ENCODE measurements at places on chromosomes 13 and 19.
A peak's percentile ranks its signal among the peaks of the same experiment; 100 is the strongest.

DNA sequence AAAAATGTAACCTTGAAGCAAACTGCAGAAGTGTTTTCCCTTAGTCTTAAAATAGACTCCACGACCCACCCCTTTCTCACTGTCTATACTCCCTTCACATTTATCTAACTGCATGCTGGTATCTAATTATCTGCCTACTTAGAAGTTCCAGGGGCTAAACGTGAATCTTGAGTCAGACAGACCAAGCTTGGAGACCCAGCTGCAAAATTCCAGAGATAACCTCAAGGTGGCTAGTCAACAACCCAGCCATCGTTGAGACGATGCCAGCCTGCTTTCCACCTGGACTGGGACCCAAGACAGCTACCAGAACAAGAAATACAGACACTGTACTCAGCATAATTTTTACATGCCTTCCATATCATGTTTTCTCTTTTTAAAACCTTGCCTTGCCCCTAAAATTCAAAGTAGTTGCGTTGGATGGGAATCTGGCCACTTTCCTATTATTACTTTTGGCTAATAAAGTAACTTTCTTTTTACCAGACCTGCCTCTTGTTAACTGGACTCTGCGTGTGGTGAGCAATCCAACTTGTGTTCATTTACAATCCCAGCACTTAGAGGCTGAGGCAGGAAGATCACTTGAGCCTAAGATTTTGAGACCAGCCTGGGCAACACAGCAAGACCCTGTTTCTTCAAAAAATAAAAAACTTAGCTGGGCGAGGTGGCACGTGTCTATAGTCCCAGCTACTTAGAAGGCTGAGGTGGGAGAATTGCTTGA lies 82.3 kb downstream of the CDADC1 start:
- DNase-seq: no peak

GRCh38 chr19:38385804-38386257 lies 2.0 kb downstream of the GGN start:
- DNase-seq: no peak

DNA sequence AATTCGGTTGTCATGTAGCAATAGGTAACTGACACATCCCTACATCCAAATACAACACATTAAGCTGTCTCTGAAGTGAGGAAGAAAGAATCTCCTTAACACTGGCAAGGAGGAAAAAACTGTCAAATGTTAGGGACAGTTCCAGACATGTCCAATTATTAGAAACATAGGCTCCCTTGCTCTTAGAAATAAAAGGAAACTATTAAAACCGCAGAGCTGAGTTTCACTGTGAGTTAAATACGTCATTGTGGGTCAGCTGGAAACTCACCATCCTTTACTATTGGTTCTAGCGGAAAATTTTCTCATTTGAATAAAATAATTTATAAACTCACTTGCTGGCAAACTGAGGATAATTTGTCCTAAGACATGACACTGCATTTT lies 40.7 kb downstream of the STARD13 start:
- DNase-seq: no peak

GRCh38 chr13:60441761-60442160 lies 44.7 kb downstream of the TDRD3 start:
- no peak for DNase-seq

GRCh38 chr19:4061178-4061682 lies 5.5 kb downstream of the ZBTB7A start:
- peak; percentile 32 for DNase-seq

- peak; percentile 6 for DNase-seq
These were observed 103.1 kb upstream of the UBL3 start for GRCh38 chr13:29953542-29953941.

Measured in adipocyte (in vitro differentiated cells).